ENCODE measurements at places on chromosomes 12 and 14.

DNA sequence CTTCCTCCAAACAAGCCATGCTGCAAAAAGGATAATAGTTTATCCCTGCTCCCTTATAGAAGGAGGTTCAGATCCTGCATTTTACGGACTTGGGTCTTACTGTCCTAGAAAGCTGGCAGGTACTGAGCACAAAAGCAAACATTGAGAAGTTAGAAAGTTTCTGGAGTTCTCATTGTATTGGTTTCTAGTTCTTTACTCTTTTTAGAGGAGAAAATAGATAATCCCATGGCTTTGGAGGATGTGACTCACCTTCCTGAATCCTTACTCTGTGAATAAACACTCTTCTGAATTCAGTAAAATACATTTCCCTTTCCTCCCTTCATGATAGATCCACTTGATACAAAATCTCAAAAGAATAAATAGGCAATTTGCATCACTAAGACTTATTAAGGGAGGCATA is 188.9 kb downstream of the NPAS3 start:
- DNase-seq, result no peak

DNA sequence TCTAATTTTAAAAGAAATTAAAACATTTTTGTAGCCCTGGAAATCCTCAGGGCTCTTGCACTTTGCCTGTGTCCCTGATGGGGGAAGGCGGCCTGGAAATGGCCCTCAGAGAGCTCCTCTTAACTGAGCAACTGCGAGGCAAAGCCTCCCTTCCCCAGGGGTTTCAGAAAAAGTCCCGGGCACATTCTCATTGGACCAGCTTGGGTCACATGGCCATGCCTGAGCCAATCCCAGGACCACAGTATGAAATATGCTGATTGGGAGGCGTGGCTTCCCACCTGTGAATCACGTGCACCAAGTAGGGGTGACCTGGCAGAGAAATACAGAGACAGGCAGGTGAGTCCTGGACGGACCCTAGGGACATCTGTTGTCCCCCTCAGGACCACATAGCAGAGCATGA is 90.4 kb upstream of the SFSWAP start:
- DNase-seq, result no peak

DNA sequence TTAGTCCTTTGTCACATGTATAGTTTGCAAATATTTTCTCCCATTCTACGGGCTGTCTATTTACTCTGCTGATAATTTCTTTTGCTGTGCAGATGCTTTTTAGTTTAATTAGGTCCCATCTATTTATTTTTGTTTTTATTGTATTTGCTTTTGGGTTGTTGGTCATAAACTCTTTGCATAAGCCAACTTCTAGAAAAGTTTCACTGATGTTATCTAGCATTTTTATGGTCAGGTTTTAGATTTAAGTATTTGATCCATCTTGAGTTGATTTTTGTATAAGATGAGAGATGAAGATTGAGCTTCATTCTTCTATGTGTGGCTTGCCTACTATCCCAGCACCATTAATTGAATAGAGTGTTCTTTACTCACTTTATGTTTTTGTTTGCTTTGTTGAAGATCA is 1008.4 kb upstream of the ATXN7L3B start:
- no peak for DNase-seq

- DNase-seq, result no peak
Observed at GRCh38 chr12:86349196-86349595, 93.0 kb upstream of the MGAT4C start.

DNA sequence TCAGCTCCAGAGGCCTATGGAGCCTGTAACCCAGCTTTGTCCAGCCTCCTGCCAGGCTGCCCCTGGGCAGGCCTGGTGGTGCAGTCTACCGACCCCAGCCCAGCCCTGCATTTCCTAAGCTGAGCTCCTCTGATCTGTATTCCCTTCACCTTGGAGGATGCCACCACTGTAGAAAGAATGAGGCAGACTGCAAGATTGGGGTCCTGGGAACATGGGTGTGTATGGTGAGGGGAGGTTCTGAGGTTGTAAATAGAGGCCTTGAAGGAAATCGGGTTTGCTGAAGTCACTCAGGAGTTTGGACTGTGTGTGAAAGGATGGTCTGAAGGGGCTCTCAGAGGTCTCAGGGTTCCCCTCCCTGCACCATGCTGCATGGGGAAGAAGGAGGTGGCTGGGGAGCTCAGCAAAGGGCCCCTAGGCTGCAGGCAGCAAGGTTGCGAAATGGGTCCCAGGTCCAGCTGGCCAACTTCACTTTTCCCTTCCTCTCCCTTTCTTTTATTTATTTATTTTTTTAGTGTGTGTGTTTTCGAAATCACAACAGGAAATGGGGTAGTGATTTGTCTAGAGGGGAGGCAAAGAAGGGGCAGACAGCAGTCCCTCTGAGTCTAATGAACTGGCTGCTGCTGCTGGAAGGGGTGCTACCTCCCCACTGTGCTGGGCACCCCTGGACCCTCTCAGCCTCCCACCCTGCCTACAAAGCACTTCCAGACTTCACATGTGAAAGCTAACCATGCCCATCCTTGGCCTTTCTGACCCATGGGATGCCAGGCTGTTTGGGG is 1.2 kb upstream of the LRP1-AS start:
- no peak for DNase-seq

DNA sequence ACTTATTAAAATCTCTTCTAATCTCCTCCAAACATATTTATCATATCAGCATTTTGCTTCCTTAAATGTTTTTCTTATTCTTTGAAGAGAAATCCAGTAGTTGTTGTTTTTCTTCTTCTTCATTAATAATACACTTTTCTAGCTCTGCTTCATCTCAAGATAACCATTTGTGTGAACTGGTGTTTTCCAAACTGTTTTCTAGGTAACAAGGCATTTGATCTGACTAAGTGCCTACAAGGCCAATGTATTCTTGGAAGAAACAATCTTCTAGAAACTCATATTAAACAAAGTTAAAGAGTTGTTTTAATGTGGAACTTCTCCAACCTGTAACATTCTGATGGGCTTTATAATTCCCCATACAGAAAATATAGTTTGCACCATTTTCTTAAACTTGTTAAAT is 30.8 kb upstream of the IFNG start:
- DNase-seq, result no peak
